ENCODE measurements at places on chromosomes 7 and 10.

DNA sequence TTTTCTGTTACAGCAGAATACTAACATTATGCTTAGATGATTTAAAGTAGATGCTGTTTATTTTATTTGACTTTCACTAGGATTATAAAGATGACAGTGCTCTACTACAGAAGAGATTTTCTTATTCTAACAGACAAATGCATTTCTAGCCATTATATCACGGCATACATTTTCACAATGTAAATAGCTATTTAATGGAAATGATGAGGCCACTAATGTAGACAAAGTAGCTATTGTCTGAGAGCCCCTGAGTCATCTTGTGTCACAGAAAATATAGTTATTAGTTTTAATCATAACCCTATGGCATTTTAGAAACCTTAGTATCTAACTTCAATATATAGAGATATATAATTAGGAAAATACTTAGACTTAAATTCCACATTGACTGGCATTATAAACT, 158.0 kb upstream of the AHR start:
- DNase-seq = no peak

- DNase-seq = no peak
These were observed 18.6 kb downstream of the RABGEF1 start for GRCh38 chr7:66758950-66759628.

- DNase-seq = no peak
These were observed 1.2 kb upstream of the PRRT4 start for GRCh38 chr7:128362670-128363069.

GRCh38 chr7:739455-739982, 12.4 kb upstream of the PRKAR1B start:
- DNase-seq = no peak

- no peak for DNase-seq
These were observed 24.4 kb upstream of the ZNF273 start for GRCh38 chr7:64878684-64879083.

DNA sequence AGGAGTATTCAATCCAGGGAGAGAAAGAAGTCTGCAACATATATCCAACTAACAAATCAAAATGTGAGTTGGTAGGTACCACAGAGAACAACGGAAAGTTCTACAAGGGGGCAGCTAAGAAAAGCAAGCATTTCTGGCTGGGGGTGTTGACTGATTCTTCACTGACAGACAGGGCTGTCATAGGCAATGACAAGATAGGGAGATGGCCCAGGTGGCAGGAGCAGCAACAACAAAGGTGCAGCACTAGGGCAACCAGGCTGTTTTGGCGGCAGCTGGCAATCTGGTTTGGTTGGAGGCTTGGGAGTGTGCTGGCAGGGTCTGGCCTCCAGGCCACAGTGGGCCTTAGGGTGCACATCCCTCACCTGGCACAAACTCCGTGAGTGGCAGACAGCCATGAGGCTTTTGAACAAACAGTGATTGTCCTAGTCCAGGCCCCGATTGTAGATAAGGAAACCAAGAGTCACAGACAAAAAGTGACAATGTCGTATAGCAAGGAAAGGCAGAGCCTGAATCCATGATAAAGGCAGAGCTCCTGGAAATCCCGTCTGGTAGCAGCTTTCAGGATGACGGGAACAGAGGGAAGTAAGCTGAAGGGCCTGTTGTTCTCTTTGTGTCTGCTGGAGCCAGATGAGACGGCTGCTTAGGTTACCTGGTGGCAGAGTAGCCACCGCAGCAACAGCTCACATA, 28.4 kb downstream of the DPCD start:
- DNase-seq = no peak

GRCh38 chr10:33377658-33378025, 43.2 kb upstream of the NRP1 start:
- DNase-seq = no peak

GRCh38 chr7:33736521-33737221, 168.7 kb upstream of the BMPER start:
- no peak for DNase-seq

- no peak for DNase-seq
These were observed 38.2 kb upstream of the C10orf71 start for GRCh38 chr10:49260644-49261296.

DNA sequence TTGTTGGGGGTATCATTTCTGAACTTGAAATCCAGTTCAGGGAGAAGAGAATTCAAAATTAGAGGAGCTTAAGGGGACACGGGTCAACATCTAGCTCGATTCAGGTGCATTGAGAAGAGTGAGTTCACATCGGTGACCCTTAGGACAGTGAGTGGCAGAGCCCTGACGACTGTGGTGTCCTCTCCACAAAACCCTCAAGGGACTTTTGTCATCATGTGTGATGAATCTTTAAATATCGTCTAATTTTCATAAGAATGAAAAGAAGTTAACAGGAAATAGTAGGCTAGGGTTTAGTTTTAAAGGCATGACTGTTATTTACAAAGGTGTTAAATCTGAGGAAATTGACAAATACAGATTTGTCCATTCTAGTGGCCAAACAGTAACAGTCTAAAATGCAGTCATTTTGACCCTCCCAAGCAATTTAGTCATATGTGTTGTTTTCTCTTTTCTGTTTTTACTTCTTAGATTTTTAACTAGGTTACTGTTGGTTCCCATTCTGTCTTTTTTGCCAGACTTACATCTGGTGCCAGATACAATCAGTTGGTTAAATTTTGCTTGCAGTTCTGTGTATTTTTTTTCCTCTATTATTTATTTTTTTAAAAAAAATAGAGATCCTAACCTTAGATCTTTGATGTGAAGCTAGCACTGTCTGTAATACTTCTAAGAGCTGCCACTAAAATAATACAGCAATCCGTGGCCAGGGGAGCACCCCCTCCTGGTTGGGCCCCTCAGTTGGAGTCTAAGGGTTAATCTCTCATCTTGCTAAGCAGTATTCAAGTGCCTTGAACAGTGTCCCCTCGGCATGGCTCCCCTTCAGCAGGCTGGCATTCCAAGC, 34.9 kb upstream of the SH2B2 start:
- no peak for DNase-seq

DNA sequence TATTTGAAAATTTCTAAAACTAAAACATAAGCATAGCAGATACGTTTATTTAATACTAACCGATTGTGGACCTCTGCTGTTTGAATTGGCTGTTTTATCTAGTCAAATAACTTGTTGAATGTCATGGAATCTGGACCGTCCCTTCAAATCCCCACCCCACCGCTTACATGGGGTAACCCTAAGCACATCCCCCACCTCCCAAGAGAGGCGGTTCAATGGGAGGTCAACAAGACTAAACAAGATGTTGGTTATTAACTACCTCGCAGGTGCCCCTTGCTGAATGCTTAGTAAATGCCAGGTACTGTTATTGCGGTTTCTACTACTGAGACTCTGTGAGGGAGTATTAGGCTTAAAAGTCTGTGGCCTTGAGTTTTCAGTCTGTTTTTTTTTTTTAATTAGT, 70.9 kb downstream of the DAGLB start:
- no peak for DNase-seq

DNA sequence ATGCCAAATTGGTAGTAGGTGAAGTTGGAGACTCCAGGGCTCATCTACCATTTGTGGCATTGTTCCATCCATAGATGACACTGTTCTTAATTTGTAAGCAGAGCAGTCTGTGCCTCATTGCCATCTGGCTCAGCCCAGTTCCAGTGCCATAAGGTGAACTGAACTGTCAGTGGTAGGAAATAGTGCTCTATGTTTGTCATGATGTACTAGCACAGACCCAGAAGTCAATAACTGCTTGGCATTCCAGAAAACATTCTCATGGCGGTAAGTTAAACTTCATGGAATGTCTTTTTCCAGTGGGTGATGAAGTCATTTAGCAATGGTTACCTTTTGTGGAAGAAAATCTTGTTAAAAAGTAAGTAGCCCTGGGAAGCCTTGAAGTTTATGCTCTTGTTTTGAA, 302.7 kb downstream of the SUGCT start:
- no peak for DNase-seq

GRCh38 chr7:43879477-43879876, 10.2 kb upstream of the MRPS24 start:
- DNase-seq = no peak

DNA sequence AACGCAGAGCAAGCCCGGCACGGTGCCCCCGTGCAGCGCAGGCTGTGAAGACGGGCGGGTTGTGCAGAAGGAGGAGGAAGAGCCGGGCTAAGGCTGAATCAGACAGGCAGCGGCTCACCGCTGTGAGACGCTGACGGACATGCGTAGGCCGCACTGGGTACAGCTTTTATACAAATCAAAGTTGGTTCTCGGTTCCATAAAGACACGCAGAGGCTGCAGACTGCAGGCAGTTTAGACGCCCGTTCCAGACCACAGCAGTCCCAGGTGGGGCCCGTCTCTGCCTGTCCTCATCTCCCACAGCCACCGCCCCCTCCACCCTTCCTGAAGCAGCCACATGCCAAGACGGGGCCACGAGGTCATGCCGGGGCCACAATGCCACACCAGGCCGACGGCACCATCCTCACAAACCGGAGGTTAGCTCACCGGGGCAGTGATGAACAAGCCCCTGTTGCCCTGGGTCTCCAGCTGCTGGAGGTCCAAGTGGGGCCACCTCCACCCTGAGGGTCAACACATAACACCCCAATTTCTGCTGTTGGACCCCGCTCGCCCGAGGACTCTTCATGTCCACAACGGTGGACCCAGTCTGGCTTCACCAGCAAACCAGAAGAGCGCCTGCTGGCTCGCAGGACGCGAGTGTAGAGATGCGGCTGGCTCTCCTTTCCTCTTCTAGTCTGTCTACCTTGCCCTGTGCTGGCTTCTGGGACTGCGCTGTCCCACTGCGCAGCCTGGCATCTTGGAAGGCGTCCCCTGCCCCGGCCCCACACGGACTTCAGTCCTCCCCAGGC, 227.2 kb downstream of the ELFN1 start:
- no peak for DNase-seq

GRCh38 chr7:130909881-130910672, 176.1 kb upstream of the KLF14 start:
- DNase-seq = no peak

- no peak for DNase-seq
These were observed 269.0 kb downstream of the DOCK4 start for GRCh38 chr7:111937163-111937562.

DNA sequence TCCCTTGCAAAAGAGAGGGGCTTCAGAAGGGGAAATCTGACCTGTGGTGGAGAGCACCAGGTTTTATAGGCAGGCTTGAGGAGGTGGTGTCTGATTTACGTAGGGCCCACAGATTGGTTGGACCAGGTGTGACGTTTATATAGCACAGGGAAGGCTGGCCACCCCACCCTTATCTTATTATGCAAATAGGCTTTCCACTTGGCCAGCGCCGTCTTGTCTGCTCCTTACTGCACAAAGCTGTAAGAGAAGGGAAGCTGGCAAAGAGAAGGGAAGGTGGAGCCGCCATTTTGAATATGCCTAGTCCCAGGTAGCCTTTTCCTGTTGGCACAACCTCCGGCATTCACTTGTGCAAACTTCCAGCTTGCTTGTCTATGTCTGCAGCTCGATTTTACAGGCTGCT, 221.4 kb downstream of the GATA3 start:
- DNase-seq = no peak

GRCh38 chr10:94397549-94398370, 4.6 kb upstream of the TBC1D12 start:
- no peak for DNase-seq

Data from SK-N-MC (cell line).